ENCODE measurements at places on chromosomes 3 and 15.

- no peak for DNase-seq
These were observed 359.4 kb downstream of the FEZF2 start for GRCh38 chr3:62013951-62014350.

- DNase-seq = no peak
These were observed 700 bp upstream of the BLM start for GRCh38 chr15:90716317-90716975.

DNA sequence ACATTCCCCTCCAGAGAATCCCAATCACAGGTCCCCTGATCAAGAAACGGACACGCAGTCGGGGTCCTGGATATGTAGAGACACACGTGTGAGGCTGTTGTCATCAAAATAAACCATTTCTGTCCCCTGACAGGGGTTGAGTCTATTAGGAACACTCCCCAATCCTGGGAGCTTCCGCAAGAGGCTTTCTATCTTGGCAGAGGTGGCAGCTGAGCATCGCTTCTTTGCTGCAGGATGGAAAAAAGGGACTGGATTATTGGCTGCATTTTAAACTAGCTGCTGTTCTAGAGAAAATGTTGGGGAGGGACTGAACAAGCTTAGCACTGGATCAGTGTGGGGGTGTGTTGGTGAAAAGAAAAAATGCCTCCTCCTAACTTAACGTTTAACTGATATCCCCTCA is 2.5 kb upstream of the CNTN4 start:
- no peak for DNase-seq

GRCh38 chr15:63463036-63463435 is 41.4 kb upstream of the USP3 start:
- no peak for DNase-seq

DNA sequence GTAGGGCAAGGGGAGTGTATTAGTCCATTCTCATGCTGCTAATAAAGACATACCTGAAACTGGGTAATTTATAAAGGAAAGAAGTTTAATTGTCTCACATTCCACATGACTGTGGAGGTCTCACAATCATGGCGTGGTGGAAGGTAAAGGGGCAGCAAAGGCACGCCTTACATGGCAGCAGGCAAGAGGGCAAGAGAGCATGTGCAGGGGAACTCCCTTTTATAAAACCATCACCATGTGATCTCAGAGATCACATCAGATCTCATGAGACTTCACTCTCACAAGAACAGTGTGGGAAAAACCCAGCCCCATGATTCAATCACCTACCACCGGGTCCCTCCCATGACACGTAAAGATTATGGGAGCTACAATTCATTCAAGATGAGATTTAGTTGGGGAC is 41.4 kb downstream of the SUMF1 start:
- DNase-seq = no peak

DNA sequence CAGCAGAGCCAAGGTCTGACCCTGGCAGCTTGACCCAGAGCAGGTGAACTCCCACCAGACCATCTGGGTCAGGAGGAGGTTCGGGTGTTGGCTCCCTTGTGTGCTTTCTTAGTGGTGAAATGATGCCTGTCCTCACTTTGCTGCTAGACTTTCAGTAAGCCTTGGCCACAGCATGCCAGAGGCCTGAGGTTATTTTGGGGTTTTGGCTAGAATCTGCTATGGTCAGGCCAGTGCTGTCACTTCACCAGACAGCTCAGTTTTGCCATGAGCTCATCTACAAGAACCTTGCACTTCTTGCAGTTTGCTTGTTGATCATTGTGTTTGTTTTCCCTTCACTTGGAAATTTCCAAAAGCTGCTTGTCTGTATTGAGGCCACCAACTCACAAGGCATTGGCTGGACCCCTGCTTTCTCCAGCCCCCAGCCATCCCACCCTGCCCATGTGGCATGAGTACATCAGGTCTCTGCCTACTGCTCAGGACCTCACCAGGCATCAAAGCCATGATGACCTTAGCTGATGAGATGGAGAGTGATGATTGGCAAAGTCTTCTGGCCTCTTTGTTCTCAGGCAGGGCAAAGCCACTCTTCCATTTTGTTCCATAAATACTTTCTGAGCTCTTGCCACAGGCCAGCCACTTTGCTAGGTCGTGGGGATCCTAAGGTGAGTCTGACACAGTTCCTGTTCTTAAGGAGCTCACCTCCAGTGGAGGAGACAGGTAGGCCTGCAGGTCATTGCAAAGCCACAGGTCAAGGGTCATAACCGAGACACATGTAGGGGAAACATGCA is 122.6 kb downstream of the ARNT2 start:
- DNase-seq = no peak

GRCh38 chr15:27807335-27807734 is 291.8 kb downstream of the OCA2 start:
- DNase-seq = no peak

DNA sequence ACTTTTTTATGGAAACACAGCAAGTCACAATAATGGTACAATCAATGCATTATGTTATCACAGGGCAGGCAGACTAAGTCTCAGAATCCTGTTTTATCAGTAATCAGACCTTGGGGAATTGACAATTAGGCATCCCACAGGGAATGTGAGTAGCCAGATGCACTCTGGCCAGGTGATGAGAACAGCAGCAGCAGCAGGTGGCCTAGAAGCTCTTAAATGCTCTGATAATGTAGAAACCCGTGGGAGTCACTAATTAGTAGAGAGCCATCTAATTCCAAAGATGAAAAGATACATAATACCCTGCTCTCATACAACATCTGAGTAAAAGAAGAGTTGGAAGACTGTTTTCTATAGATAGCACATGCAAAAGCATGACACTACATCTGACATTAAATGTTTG is 12.6 kb downstream of the CEP152 start:
- no peak for DNase-seq

DNA sequence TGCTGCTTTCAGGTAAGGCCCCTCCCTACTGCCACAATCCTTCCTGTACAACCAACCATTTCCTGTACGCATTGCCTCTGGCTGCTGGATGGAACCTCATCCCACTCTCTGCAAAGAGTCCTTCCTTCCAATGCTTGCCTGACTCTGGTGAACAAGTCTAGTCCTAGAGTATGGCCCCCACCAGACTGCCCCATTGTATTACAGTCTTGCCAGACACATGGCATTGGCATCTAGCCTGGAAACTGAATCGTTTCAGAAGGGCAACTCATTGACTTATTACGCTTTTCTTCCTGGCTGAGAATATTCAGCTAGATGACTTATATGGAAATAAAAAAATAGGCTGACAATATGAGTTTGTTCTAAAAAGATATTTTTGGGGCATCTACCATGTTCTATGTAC is 170.3 kb downstream of the SUCLG2 start:
- DNase-seq = no peak

GRCh38 chr3:25782636-25782937 is 656 bp downstream of the NGLY1 start:
- DNase-seq = no peak

GRCh38 chr3:55245351-55245750 is 241.8 kb downstream of the WNT5A start:
- no peak for DNase-seq
